ENCODE measurements at places on chromosomes 5 and 9. TPM values are rescaled to one million over a fixed set of nuclear protein-coding genes. Genes with fewer than 3 reads are reported as not detected.

DNA sequence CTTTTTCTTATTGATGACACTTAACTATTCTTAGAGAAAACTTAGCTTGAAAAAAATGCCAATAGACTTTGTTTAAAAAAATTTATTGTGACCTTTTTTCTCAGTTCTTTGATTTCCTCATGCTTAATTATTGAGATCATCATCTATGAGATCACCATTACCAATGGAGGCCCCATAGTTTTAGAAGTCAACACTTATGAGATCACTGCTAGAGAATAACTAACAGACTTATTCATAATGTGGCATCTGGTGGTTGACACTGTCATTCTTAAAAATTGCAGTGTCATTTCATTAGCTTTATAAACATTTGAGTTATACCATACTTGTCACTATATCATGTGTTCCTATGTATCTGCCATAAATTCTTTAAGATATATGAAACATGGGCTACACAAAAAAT is 14.9 kb upstream of the FEM1C start:
- DNase-seq: no peak

Gene BARHL1
- not detected for total RNA-seq

GRCh38 chr5:124741711-124742496 is 4.5 kb downstream of the ZNF608 start:
- no peak for DNase-seq

GRCh38 chr9:136220017-136220729 is 15.2 kb upstream of the LHX3 start:
- DNase-seq: no peak

GRCh38 chr9:132478353-132479050 is 68.5 kb downstream of the CFAP77 start:
- DNase-seq: no peak

DNA sequence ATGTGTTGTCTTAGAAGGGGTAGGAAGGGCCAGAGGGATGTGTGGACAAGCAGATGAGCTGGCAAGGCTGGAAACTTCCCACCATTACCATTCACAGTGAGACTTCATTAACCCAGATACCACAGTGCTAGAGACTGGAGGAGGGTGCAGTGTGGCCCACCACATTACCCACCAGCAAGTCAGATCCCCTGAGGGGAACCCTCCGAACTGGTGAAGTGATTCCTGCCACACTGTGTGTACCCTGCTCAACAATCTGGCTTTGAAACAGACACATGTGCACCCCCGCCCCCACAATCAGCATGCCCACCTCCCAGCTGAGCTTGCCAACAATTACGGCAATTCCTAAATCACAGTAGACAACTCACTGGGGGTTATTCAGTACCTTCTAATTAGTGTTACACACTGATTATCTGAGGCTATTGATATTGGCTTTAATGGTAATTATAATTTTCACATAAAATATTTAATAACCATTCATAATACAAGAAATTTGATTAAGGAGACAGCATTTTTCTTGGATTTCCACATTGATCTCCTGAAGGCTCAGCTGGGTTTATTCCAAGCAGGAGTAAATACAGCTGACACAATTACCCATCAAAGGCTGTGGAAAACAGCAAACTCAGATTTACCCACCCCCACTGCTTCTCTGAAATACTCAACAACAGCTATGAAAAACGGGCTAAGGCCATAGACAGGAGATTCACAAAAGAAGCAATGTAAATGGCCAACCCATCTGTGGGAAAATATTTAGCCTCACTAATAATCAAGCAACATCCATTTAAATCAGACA is 169.3 kb upstream of the FSTL4 start:
- no peak for DNase-seq

Gene KCNN2
- total RNA-seq: 3.5 TPM

Gene OCLN
- 50.2 TPM for total RNA-seq

Gene PRUNE2
- total RNA-seq: 62.4 TPM

Gene AQP7
- total RNA-seq: 25.2 TPM

DNA sequence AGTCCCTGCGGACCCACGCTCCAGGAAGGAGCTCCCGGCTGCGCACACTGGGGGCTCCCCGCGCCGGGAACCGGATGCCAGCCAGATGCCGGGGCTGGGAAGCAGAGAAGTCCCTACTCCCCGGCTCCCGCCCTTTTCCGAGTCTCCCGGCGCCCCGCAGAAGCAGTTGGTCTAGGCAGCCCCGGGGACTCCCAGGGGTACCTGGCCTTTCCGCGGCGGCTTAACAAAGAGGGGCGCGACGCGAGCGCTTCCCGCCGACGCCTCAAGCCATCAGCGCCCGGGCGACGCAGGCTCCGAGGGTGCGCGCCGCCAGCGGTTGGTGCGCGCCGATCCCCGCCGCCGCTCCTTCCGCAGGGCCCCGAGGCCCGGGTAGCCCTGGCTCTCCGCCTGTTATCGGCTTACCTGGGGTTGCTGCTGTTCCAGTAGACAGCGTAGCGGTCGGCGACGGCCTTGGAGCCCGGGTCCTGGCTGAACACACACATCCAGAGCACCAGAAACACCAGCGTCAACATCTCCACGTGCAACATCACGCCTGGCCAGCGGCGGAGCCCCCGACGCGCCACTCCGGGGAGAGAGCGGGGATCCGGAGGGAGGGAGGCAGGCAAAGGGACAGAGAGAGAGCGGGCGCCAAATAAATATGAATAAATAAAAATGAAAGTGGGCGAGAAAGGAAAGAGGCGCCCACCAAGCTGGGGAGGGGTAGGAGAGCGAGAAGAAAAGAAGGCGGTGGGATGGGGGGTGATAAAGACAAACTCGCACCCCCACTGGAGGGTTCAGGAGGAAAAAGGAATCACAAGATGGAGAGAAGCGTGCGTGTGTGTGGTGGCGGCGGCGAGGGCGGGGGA is 428 bp downstream of the EFNA5 start:
- DNase-seq: peak; percentile 34

DNA sequence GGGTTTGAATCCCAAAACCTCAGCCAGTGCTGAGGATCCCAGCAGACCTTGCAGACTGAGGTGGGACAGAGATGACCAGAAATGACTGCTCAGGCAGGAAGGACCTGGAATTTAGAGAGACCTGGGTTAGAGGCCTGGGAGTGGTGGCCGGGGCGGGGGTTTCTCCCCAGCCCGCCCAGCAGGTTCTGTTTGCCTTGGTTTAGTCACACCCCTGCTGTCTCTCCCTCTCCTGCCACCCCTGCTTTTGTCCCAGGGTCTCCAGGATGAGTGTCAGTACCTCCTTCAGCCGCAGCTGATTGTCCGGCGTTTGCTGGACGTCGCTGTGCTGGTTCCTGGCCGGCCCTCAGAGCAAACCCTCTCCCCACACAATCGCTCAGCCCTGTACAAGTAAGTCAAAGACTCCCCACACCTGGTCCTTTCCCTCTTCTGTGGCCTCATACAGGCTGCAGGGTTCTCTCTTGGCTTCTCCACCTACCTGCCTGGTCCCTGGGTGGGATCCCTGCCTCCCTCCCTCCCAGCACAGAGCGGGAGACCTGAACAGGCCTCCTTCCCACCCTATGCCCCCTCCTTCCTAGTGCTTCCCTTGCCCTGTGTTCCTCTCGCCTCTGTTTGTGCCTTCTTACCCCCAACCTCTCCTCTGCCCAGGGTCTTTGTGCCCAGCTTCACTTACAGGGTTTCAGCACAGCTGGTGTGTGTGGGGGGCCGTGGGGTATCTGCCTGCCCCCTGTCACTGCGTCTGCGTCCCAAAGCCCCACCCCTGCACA is 12.0 kb downstream of the TMEM8B start:
- DNase-seq: no peak

Gene SLC24A2
- not detected for total RNA-seq

DNA sequence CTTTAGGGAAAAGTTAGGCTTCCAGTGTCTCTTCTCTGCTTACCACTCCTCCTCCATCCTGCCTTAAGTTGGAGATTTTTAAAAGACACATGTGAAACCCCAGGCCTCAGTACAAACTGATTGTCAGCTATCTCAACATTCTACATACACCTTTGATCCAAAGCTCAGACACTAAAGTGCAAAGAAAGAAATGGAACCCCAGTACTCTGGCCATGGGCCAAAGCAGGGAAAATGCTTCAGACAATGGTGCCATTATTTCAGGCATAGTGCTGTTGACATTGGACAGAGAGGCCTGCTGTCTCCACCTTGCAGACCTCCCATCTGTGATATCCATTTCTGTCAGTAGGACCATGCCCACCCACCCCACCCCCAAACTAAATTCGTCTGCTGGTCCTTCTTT is 49.1 kb downstream of the G3BP1 start:
- DNase-seq: no peak

DNA sequence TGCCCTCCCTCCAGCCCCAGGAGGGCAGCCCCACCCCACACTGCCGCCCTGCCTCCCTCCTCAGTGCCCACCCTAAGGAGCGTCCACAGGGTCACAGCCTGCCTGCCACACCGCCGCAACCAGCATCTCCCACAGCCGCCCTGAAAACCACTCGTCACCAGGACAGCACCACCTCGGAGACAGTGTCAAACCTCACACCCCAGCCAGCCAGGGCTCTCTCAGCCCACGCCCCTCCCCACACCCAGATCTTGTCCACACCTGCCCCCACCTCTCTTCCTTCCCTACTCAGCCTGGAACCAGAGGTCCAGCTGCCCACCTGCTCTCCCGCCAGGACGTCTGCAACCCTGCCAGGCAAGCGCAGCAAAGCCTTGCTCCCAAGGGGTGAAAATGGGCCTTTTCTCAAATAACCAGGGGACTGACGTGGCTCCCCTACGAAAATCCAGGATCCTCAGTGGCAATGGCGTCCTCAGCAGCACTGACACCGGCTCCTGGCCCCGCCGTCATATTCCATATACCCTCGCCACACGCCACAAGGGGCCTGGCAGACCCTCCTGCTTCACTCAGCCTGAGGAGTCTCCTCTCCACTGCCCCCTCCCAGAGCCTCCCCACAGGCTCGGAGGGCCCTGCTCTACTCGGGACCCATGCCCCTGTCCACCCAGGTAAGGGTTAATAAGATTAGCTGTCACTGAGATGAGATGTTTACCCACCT is 71.0 kb upstream of the ADAMTS2 start:
- DNase-seq: no peak

DNA sequence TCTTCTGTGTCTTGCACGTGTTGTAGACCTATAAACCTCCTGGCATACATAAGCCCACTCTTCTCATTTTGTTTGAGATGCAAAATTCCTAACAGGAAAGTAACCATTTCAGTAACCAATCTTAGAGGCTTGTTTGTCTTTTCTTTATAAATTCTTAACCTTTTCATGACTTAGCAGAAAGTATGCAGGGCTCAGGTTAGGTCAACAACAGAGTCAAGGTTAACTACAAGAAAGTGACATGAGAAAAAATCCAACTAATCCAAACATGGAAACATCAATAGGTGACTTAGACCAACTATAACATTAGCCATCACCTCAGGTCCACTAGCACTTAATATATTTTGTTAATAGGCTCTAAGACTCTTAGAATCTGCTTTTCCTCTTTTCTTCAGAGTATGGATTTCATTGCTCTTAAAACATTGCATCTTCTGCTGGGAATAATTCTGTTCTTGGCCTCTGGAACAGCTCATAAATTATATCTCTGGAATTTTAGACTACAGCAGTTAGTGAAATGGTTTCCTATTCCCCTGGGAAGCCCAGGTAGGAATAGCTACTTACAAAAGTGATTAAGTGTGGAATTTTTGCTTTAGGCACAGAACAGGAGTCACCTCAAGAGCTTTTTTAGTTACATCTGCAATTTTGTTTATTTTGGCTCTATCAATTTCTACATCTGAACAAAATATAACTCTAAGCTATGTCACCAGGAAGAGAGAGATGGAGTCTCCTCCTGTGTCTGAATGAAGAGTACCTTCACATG is 155.3 kb upstream of the ANKRD55 start:
- DNase-seq: no peak

DNA sequence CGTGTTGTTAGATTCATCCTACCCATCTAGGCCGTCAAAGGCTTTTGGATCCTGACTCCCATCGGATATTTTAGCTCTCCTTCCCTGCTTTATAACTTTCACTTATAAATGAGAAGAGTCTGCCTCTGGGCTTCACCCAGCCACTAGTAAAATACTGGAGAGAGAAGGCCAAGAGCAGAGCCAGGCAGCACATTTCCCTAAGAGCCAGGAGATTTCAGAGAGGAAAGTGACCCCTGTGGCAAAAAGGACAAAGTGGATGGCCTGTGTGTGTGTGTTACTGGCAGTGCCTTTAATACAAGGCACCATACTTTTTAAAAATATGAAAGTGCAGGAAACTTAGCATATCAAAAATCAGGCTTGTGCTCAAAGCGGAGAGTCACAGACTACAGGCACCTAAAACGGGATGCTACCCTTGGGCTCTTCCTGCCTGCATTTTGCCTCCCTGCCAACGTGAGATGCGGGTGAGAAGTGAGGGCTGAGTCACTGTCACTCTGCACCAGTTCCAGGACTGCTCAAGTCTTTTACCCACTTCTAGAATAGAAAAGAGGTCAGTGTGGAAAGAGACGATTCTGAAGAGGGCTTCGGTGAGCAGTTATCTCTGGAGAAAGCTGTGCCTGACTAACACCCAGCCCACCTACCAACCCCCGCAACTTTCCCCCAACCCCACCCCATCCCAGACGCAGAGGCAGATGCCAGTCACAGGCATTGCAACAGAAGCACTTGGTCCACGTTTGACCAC is 15.9 kb downstream of the NFIL3 start:
- DNase-seq: no peak

Gene CMBL
- 210 TPM for total RNA-seq

DNA sequence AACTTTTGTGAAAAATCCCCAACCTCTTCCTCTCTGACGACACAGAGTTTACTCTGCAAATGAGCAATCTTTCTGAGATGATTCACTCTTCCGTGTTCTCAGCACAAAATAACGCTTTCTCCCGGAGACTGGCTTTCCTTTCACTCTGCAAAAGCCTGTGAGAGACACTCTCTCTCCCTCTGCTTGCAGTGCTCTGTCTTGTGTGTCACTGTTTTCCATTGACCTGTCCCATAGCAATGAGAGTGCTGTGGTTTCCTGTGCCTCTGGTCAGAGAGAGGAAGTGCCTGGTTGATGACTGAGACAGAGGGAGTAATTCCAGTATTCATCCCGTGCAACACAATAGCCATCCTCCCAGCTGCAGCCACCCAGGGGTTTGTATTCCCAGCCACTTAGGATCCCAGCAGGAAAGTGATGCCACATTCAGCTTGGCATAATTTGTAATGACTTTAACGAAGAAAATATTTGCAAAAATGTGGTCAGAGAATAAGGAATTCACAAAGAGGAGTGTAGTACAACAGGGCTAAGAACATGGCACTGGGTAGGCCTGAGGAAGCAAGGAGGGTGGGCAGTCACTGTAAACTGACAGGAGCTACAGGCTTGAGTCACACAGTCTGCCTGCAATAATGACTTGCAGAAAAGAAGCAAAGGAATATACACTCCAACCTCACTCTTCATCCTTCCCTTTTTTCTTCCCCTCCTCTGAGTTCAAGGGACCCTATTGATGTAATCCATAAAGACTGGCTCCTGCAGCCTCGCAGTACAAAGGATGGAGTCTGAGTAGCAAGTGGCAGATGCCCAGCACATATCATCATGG is 463.5 kb upstream of the RGMB start:
- DNase-seq: no peak

GRCh38 chr9:83936523-83936922 is 15.3 kb upstream of the KIF27 start:
- DNase-seq: no peak

Gene CDKN2A
- total RNA-seq: 1.0 TPM

DNA sequence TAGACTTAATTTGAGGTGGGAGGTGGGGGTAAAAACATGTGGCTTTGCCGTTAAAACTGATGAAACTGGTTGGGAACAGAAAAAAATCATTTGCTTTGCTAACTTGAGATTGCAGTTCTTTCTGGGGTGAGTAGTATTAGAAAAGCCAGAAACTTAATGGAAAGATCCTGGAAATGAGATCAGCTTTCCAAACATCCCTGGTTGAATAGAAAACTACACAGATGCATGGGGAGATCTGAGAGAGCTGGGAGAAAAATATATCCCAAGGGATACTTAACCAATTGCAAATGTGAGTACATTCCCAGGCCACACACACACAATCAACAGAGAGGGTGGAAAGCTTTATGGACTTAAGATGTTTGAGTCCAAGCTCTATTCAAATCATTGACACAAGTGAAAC is 222.3 kb downstream of the YTHDC2 start:
- no peak for DNase-seq
